ENCODE measurements at places on chromosomes 1 and 21.

- no peak for DNase-seq
Observed at GRCh38 chr1:226989085-226989920, 49.2 kb downstream of the COQ8A start.

DNA sequence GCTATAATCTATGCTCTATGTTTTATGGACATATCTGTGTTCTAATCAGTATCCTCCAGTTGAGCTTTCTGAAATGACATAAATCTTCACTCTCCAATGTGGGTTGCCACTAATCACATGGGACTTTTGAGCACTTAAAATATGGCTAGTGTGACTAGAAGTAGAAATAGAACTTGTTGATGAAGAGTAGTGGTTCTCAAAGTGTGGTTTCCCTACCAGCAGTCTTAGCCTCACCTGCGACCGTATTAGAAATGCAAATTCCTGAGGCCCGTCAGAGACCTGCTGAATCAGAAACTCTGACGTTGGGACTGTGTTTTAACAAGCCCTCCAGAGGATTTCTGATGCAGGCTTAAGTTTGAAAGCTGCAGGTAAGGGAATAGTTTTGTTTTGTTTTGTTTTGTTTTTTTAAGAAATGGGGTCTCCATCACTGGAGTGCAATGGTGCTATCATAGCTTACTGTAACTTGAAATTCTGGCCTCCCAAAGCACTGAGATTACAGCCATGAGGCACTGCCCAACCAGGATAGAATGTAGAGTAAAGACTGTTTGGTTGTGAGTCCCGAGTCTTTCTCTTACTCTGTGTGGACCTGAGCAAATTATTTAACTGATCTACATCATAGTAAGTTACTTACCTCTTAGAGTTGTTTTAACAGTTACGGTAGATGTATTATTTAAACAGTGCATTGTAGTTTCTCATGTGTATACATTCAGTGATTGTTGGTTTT is 21.7 kb downstream of the GLRX2 start:
- no peak for DNase-seq

DNA sequence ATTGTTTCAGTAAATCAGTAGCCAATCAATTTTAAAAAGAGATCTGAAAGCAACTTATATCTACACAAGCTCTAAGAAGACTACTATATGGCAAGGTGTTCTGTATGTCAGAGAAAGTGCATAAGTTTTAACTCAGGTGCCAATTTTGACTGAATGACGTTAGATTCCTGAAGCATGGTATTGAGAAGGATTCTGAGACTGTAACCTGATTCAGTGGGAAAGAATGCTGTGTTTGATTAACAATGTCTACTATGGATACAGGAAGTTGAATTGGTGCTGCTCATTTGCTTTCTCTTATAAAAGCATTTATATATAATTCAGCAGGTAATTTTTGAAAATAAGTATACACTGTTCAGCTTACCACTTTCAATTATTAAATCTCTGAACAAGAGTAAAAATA is 156.3 kb downstream of the PAPPA2 start:
- DNase-seq = no peak

- no peak for DNase-seq
Observed at GRCh38 chr1:89975540-89976125, 19.3 kb upstream of the ZNF326 start.

- DNase-seq = no peak
Observed at GRCh38 chr1:36699113-36699911, 216.6 kb upstream of the CSF3R start.

- no peak for DNase-seq
Observed at GRCh38 chr1:200107004-200107470, 79.5 kb downstream of the NR5A2 start.

DNA sequence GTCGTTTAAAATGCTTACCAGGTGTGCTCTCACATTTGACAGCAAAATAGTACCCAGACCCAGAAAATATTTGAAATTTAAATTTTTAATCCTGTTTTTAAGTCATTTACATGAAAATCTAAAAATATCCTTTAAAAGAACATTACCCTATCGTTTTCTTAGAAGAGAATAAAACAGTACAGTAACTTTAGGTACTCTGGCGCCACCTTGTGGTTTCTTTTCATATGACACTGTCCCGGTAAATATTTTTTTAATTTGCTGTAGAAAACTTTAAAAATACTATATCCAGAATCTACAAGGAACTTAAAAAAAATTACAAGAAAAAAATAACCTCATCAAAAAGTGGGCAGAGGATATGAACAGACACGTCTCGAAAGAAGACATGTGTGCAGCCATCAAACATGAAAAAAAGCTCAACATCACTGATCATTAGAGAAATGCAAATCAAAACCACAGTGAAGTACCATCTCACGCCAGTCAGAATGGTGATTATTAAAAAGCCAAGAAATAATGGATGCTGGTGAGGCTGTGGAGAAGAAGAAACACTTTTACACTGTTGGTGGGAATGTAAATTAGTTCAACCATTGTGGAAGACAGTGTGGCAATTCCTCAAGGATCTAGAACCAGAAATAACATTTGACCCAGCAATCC is 129.2 kb downstream of the RGS21 start:
- peak; percentile 63 for DNase-seq

DNA sequence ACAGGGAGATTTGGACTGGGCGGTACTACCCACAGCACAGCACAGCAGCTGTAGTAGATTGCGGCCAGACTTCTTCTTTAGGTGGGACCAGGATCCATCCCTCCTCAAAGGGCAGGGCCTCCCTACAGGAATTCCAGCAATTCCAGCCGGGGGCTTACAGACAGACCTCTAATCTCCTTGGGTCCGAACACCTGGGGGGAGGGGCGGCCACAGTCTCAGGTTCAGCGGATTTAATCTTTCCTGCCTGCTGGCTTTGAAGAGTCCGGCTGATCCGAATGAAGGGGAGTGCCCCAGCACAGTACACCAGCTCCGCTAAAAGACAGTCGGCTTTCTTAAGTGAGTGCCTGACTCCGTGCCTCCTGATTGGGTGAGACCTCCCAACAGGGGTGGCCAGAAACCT is 1708.5 kb downstream of the BRINP3 start:
- DNase-seq = no peak

GRCh38 chr1:155859881-155860871 is 809 bp downstream of the SYT11 start:
- peak; percentile 86 for DNase-seq

- no peak for DNase-seq
Observed at GRCh38 chr1:203130358-203130985, 2.9 kb downstream of the ADORA1 start.

- no peak for DNase-seq
Observed at GRCh38 chr1:156551869-156552268, 20.5 kb downstream of the IQGAP3 start.

- DNase-seq = no peak
Observed at GRCh38 chr1:199087144-199087543, 448.3 kb downstream of the PTPRC start.

- no peak for DNase-seq
Observed at GRCh38 chr1:109876617-109877316, 33.9 kb upstream of the CSF1 start.

DNA sequence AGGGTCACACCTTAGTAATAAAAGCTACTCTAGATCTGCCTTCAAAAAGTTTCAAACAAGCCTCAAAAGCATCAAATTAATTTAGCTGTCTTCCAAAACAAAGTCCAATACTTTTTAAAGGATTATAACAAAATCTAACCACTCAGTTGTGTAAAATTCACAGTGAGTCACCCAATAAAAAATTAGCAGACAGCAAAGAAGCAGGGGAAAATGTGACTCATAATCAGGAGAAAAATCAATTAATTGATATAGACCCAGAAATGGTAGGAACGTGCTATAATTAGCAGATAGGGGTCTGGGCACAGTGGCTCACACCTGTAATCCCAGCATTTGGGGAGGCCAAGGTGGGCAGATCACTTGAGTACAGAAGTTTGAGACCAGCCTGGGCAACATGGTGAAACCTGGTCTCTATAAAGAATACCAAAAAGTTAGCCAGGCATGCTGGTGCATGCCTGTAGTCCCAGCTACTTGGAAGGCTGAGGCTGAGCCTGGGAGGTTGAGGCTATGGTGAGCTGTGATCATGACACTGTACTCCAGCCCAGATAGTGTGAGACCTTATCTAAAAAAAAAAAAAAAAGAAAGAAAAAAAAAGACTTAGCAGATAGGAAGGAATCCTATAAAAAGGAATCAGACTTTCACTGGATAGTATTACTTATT is 8.1 kb upstream of the MYOG start:
- no peak for DNase-seq

DNA sequence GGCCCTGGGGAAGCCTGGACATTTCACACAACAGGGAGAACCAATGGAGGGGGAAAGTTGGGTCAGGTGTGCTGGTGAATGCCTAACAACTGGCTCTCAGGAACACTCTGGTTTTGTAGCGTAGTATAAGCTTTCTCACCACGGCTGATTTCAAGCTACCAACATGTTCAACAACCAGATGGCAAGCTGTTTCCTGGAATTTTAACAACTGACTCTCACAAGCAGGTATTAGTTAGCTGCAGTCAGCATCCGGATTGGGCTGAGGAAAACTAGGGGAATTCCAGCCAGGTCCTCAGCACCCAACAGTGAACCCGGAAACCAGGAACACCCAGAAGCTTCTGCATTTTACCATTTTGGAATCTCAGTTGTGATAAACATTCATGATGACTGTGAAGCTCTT is 162.3 kb upstream of the CAMK1G start:
- no peak for DNase-seq
